ENCODE measurements at places on chromosomes 1 and 21.

DNA sequence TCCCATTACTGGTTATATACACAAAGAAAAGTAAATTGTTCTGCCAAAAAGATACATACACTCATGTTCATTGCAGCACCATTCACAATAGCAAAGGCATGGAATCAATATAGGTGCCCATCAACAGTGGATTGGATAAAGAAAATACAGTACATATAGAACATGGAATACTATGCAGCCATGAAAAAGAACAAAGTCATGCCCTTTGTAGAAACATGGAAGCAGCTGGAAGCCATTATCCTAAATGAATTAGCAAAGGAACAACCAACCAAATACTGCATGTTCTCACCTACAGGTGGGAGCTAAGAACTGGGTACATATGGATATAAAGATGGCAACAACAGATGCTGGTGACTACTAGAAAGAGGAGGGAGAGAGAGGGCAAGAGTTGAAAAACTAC, 132.6 kb downstream of the PLD5 start:
- no peak for DNase-seq

- DNase-seq, result no peak
These were observed 497.3 kb downstream of the KIF26B start for GRCh38 chr1:245652116-245652515.

- DNase-seq, result no peak
These were observed 72.6 kb downstream of the LGR6 start for GRCh38 chr1:202266061-202266765.

DNA sequence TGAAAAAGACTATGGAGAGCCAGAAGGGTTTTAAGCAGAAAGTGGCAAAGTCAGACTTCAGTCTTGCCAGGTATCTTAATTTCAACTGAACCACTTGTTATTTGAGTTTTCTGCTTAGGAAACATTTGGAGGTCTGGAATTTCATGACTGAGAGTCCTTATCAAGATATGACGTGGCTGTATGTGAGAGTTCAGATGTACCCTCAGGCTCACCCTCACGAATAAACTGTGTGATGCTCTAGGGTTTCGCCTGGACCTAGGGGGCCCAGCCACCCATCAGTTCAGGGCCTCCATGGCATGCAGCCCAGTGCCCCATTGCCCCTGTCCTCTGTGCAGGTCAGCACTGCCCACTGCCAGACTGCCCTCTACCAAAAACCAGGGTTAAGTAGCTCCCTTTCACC, 30.6 kb upstream of the TADA1 start:
- DNase-seq, result no peak

DNA sequence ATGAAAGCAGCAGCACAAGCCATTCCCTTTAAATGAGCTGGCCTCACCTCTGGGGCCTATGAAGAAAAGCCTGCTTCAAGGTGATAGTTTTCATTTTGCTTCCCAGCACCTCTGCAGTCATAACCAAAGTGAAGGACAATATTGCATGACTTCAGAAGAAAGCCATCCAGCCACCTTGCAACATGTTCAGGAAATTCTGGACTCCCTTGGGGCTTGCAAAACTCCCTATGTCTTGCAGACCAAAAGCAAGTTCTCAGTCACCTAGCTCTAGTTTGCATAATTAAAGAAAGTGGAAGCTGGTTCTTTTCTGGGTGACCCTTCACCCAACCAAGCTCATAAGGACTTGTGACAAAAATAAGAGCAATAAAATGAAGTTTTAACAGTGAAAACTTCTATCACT, 87.6 kb downstream of the GFI1 start:
- no peak for DNase-seq

DNA sequence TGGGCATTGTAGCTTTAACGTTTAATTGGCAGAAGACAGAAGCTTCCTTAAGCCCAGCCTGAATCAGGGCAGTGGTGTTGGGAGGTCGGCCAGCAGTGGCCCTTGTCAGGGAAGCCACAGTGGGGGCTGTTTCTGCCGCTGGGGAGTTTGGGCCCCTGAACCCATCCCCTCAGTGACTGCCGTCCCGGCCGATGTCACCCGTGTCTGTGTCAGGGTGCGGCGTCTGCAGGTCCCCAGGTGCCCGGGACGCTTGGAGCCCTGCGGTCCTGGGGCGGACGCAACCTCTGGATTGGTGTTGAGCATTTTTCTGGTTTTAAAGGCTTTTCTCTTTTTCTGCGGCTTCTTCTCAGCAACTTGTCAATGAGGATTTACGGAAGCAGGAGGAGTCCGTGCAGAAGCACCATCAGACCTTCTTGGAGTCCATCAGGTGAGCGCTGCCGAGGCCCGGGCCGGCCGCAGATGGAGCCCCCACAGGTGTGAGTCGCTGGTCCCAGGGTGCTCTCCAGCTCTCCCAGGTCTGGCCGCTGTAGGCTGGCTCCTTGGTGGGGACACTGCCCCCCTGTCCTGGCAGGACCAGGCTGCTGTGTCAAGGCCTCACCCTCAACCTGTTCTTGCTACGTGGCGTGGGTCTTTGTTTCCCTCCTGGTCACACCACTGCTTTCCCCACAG, 2.3 kb downstream of the ATAD3C start:
- no peak for DNase-seq

DNA sequence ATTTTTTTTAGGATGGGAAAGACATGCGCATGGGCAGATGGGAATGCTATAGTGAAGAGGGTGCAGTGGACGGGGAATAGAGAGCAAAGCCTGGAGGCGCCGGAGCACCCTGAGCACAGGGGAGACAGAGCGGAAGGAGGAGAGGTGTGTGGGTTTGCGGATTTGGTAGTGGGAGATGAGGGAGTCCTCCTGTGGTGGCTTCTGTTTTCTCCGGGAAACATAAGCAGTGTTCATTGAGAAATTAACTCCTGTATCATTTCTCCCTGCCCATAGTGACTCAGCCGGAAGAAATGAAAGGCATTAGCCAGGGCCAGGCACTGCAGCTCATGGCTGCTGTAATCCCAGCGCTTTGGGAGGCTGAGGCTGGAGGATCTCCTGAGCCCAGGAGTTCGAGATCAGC, 4.7 kb upstream of the PTPRF start:
- no peak for DNase-seq

DNA sequence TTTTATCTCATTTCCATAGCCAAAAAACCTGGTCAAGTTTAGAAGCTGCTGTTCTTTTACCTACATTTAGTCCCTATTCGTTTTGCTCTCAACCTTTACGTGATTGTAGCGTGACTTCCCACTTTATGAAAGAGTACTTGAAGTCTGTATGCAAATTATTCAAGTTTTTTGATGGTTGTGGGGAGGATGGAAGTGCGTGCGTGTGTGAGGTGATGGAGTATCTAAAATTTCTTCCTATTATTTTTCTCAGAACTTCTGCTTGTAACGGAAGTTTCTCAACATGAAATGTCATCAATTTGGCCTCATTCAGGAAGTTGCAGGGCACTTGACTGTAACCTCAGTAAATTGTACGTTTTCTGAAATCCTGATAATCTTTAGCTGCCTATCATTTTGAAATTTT, 64.0 kb downstream of the SAMSN1 start:
- DNase-seq, result peak; percentile 67
